ENCODE measurements at places on chromosomes 3 and 15. TPM values are rescaled to one million over a fixed set of nuclear protein-coding genes. Genes with fewer than 3 reads are reported as not detected.

Gene ALS2CL
- 4.8 TPM for total RNA-seq

- no peak for DNase-seq
Observed at GRCh38 chr3:186888569-186888968, 41.8 kb upstream of the ST6GAL1 start.

- DNase-seq: no peak
Observed at GRCh38 chr3:99896482-99896881, 78.8 kb downstream of the CMSS1 start.

Gene CPA3
- total RNA-seq: not detected

- DNase-seq: no peak
Observed at GRCh38 chr3:123722021-123722420, 137.2 kb upstream of the HACD2 start.

DNA sequence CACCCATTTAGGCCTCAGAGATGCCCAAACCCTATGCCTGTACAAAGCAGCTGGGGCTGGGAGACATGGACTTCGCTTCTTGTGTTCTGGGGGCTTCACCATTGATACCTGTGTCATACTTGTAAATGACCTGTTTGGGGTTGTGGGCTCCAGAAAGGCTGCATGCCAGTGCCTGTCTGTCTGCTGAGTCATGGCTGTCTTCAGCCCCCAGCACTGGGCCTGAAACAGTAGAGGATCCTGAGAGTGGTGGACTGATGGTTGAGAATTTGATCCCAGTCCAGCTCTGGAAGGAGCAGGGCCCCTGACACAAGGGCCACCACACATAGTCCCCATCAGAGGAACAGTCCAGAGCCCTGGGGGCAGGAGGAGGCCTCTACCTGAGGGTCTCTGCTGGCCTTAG lies 24.6 kb upstream of the APEH start:
- no peak for DNase-seq

DNA sequence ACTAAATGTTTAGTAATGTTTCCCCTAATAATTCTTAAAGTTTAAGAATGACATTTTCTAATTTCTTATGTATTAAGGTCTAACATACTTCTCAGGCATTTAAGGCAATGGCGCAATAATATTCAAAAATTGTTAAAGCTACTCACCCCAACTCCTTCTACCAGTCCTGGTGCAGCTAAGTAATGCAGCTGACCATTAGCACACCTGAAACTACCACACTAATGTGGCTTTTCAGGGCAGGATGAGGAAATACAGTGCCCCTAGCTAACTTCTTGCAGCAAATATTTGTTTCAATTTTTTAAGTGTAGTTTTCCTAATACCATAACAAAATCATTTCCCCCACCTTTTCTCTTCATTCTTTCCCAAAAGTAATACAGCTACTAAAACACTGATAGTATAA lies 827.7 kb downstream of the FHIT start:
- DNase-seq: no peak

Gene PCOLCE2
- 12.6 TPM for total RNA-seq

DNA sequence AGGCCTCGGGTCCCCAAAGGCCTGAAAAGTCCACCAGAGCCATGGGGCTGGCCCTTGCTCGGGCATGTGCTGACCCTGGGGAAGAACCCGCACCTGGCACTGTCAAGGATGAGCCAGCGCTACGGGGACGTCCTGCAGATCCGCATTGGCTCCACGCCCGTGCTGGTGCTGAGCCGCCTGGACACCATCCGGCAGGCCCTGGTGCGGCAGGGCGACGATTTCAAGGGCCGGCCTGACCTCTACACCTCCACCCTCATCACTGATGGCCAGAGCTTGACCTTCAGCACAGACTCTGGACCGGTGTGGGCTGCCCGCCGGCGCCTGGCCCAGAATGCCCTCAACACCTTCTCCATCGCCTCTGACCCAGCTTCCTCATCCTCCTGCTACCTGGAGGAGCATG lies 1.2 kb downstream of the CYP1A2 start:
- no peak for DNase-seq

DNA sequence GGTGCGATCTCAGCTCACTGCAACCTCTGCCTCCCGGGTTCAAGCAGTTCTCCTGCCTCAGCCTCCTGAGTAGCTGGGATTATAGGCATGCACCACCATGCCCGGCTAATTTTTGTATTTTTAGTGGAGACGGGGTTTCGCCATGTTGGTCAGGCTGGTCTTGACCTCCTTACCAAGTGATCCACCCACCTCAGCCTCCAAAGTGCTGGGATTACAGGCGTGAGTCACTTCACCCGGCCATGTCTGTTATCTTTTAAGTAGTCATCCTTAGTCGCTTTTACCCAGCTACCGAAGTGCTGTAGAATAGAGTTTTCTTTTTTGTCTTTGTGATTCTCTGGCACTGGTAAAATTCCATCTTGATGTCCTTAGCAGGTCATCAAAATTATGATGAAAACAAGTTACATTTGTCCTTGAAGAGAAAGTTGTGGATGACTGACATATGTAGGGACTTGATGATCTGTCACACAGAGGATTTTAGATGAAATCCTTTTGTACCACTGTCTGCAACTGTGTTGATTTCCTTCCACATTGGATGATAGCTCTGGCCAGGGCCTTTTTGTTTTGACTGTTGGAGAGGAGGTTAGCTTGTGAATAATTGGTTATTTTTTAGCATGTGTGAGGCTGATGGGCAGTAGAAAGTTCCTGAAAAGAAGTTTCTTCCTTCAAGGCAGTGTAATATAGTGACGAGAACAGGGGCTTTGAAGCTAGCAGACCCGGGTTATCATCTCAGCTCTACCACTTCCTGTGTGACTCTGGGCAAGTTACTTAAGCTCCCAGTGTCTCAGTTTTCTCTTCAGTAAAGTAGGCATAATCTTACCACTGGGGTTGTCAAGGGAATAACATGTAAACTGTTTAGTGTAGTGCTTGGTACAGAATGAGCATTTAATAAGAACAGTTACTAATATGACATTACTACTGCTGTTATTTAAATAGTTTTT lies 18.8 kb downstream of the ATG7 start:
- DNase-seq: no peak

DNA sequence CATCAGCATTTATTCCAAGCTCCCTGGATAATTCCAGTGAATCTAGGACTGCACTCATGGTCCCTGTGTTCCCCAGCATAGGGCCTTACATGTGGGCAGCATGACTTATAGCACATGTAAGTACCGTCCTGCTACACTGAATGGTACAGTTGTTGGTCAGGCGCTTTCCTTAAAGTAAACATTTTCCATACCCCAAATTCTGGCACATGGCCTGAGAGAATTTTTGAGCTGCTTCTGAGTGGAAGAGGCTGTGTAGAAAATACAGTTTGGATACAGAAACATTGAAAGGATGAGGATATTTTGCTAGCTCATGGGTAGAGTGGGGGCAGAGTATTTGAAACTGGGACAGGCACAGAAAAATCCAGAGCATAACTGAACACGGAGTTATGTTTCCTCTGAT lies 27.6 kb downstream of the CORO2B start:
- no peak for DNase-seq

DNA sequence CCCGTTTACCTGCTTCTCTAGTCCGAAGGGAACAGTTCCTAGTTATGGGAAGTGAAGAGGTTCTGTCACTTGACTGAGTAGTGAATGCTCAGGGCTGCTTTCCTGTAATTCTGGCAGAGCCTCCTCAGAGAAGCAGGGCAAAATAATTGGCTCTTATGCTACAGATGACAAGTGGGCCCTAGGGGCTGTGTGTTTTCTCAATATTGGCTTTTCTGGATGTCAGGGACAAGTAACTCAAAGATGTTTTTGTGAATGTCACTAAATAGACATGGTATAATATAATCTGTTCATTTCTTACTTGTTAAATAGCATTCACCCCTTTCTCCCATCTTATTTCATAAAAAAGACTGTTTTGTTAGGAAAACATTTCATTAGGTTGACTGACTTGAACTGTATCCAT lies 40.1 kb downstream of the SGO1 start:
- no peak for DNase-seq

Gene ARHGAP31
- total RNA-seq: 4.9 TPM

Gene SACM1L
- total RNA-seq: 61.0 TPM

Gene C3orf22
- total RNA-seq: not detected

DNA sequence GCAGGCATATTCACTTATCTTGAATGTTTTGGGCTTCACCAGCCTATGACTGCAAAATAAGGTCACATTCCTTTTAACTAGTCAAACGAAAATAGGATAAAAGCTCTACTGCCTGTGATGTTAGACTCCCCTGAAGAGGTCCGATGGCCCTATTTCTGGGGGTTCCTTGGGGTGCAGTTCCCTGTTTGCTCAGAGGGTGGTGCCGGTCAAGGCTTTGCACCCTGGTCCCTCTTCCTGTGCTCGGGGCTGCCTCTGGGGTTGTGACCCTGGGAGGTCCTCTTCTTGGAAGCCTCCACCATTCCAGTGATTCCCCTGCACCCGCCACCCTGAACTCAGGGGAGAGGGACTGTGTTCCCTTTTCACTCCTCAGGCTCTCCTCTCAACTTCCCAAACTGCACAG lies 86.7 kb upstream of the ANKRD34C start:
- DNase-seq: no peak

GRCh38 chr3:112090887-112091586 lies 4.8 kb downstream of the C3orf52 start:
- DNase-seq: no peak

DNA sequence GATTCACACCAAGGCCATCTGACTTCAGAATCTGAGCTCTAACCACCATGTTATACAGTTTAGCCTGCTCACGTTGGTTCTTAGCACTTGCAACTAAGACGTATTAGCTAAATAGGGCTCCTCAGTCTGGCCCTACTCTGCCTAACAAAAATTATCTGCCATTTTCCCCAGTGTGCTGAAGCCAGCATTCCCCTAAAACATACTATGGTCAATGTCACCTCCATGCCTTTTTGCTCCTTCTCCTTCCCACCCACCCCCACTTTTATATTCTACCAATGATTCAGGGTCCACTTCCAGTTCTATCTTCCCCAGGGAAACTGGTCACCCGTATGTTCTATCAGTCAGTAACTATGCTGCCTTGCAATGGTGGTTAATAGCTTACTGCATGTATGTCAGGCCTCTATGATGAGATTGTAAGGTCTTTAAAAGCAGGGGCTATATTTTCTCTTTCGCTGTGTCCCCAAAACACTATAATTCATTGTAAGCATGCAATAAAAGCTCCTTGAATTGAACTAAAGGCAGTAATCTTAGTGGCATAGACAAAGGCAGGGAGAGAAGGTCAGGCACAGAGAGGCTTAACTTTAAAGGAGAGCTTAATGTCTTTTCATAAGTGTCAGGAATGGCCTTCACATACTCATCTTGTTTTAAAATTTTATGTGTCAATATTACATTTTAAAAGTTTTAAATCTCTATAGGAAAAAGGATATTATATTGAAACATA lies 23.3 kb downstream of the POPDC2 start:
- no peak for DNase-seq
